ENCODE measurements at places on chromosomes 7 and 10.

DNA sequence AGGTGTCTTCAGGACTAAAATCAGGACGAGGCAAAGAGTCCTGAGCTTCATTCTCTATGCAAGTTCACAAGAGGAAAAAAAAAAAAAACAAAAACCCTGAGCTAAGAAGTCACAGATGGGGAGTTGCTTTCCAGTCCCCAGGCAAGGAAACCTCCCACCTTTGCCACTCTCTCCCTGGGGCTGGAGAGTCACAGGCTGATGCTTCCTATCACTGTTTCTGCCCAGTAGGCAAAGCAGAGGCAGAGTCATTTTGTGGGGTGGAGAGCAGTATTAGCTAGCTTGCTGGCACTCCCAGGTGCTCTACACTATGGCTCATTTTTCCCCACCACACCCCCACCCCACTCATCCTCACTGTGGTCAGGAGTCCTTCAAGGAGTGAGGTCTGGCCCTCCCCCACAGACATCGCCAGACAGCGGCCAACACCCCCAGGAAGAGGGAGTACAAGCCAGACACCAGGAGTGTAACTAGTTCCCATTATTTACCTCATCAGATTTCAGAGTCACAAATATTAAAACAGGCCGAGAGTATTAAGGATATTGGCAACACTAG lies 34.6 kb upstream of the UNC5B start:
- no peak for DNase-seq

GRCh38 chr7:31335884-31336201 lies 4.7 kb downstream of the NEUROD6 start:
- no peak for DNase-seq

- peak; percentile 73 for DNase-seq
Measured at GRCh38 chr7:56074371-56074791, 10.3 kb downstream of the SUMF2 start.

DNA sequence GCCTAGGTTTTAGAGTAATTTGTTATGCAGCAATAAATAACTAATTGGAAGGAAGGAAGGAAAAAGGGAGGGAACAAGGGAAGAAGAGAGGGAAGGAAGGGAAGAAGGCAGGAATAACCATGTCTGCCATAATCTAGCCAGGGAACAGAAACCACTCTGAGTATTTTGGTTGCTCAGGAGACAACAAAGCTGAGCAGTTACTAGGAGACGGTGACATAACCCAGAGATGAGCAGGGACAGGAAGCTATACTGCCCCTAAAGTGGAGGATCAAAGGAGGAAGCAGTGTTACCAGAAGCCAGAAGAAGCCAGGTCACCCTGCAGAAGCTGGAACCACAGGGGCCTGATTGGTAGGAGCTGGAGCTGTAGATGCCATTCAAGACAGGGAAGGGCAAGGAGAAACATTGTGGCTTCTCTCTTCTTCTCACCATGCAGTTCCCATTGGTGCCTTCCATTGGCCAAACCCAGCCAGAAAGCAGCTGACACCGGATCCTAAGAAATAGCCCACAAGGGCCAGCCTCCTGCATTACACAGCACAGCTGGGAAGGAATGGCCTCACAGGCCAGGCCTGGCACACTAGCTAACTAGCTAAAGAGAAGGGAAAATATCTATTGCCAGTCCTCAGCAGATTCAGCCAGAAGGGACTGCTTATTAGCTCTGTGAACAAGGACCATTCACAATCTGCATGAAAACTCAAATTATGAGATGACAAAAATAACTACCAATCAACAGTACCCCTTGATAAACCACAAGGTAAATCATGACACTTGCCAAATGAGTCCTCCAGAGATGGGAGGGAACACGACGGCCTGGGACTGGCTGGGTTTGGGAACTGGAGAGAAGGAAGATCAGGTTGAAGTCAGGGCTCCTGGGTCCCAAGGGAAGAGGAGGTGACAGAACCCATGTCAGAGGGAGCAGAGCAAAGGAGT lies 184.5 kb upstream of the NFE2L3 start:
- peak; percentile 5 for DNase-seq

DNA sequence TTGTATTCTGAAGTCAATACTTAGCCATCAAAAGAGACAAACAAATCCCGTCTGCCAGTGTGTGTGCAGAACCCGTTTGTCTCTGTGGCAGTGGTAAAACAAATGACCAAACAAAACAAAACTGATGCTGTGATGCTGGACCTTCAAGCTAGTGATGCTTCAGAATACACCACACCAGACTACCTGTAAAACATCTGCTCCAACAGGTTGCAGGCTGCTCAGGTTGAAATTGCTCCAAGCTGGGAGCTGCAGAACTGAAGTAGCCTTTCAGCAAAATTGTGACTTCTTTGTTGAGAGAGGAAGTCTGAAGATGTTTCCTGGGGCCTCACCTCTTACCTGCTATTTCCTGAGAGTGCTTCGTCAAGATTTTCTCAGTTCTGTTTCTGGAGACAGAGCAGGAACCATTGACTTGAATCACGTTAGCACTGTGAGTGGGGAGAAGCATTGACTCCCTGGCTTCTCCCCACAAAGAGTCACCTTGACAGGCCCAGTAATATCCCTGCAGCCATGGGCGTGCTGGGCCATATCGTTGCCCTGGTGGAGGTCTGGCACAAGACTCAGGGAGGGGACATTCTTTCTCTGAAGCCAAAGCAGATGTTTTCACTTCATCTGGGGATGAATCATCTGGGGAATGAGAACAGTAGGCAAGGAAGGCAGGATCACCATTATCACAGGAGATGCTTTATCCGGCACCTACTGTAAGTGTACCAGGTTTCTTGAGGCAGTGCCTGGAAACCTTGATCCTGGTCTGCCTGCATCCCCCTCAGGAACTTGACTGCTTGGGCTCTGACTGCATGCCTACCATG lies 80.2 kb downstream of the RBM20 start:
- DNase-seq: no peak

DNA sequence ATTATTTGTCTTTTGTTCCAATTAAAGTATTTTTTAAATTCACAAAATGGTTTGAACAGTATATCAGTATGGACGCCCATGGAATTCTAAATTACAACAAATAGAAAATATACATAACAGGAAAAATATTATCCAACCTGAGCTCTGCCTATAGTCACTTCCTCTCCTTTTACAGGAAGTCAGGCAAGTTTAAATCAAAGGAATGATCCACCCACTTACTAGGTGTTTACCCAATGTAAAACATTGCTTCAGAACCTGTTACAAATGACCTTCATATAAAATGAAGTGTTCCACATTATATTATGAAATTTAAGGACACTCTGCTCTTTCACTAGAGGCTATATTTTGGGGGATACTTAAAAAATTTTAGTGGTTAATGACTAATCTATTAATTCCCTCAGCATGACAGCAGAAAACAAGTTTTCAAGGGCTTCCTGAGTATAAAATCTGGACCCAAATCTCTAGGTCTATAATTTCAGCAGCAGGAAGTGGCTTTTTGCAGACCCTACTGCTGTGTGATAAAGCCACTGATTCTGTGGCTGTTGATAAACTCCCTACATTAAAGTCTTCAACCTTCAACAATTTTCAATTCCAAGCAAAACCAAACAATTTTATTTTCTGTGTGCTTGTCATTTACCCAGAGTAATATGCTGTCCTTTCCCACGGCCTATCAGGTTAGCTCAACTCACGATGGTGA lies 722.6 kb downstream of the GATA3 start:
- DNase-seq: no peak

DNA sequence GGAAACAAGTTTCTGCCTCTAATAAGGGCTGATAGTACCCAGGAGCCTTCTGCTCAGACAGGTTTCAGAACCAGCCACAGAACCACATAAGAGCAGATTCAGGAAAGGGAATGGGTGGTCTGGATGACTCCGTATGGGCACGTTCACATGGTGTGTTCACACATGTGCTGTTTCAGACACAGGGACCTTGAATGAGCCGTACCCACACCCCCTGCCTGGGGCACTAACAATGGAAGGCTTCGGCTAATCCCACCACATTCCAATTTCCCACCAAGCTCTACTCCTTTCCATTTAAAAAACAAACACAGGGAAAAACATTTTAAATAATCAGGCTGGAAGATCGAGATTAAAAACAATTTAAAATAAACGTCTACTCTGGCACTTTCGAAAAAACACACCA lies 217.3 kb downstream of the GRID1 start:
- no peak for DNase-seq

DNA sequence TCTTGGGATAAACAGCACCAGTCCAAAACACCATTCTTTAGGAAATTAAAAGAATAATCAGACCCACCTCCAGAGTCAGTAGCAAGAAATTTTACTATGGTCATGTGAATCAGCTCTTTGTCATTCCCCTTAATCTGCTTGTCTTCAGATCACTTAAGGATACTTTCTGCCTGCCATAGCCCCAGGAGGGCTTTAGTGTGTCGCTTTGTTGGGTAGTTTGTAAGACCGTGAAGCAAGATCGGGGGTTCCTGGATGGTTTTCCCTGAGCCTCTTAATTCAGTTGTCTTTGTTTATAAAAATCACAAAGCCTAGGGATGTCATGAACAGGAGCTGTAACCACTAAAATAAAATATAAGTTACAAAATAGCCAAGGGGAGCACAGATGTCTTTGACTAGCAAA lies 223.6 kb downstream of the RELN start:
- no peak for DNase-seq

Data from CD14-positive monocyte (primary cell).